ENCODE measurements at places on chromosomes 1 and 21.

GRCh38 chr1:161499099-161500039, 5.9 kb upstream of the FCGR2A start:
- DNase-seq, result no peak

- peak; percentile 50 for DNase-seq
Measured at GRCh38 chr1:162019006-162019405, 4.7 kb downstream of the OLFML2B start.

DNA sequence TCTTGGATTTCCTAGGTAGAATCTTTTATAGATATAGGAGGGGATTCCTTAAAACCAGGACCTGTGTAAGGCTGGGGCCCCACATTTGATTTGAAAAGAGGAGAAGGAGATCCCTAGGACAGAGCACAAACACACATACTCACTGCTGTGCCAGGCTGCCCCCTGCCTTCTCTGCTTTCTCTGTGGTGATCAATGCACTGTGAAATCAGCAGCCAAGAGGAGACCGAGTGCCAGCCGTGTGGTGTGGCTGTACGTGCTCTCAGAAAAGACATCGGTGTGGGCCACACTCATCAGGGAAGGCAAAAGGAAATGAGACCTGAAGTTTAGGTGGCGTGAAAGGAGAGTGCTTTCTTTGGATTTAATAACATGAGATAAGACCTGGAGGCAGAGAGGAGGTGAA, 194.2 kb downstream of the ZSCAN20 start:
- no peak for DNase-seq

DNA sequence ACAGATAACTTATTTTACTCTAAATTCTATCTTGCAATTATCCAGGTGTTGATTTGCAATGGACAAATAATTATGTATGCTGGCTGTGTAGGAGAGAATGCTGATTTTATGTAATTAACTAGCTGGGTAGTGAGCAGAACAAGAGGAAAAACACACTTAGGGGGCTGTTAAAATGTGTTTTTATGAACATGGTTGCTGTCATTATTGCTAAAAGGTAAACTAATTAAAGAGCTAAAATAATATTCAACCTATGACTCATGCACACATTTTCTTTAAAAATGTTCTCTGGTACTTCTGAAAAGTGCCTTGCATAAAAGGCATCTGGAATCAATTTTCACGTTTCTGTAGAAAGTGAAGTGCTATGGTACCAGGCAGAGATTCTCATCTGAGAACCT, 192.8 kb upstream of the C8B start:
- no peak for DNase-seq

DNA sequence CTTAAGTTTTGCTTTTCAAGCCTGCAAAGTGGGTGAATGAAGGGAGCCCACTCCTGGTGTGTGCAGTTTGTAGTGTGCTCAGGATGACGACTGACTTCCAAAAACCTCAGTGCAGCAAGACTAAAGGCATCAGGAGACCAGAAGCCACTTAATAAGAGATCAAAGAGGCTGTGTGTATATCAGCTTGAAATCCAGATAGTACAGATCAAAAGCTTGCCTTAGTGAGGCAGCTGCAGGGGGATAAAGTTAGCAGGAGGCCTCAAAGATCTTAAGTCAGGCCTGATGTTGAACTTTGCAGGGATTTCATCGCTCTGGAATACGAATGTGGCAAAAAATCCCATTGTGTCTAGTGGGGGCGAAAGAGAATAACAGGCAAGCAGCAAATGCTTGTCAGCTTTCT, 99.8 kb downstream of the PATJ start:
- no peak for DNase-seq

- DNase-seq, result no peak
Measured at GRCh38 chr1:113947388-113948107, 18.4 kb downstream of the HIPK1 start.

DNA sequence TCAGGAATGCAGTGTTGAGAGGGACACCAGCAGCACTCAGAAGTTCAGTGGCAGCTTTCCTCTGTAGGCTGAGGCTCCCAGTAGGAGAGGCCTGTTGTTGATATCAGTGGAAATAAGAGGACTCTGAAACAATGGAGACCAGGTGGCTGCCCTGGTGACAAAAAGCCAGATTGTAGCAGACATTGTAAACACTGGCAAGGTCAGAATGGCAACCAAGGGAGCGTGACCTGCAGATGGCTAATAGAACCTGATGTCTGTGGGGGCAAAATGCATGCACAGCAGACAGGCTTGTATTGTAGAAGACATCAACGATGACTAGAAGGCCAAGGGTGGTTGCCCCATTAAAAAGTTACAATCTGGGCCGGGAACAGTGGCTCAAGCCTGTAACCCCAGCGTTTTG, 53.1 kb upstream of the GPR37L1 start:
- no peak for DNase-seq

All from NCI-H524 treated with DMSO at 0.1 percent for 48 hours (cell line).